ENCODE measurements at places on chromosomes 2 and 18.

- DNase-seq, result no peak
Measured at GRCh38 chr2:222017252-222017850, 281.4 kb downstream of the PAX3 start.

GRCh38 chr2:127102521-127103242 is 4.3 kb downstream of the BIN1 start:
- no peak for DNase-seq

GRCh38 chr2:235563056-235563910 is 69.4 kb downstream of the AGAP1 start:
- no peak for DNase-seq

- DNase-seq, result no peak
Measured at GRCh38 chr2:119253760-119254600, 30.3 kb downstream of the STEAP3 start.
